ENCODE measurements at places on chromosomes 16 and 17. TPM values are rescaled to one million over a fixed set of nuclear protein-coding genes. Genes with fewer than 3 reads are reported as not detected.

DNA sequence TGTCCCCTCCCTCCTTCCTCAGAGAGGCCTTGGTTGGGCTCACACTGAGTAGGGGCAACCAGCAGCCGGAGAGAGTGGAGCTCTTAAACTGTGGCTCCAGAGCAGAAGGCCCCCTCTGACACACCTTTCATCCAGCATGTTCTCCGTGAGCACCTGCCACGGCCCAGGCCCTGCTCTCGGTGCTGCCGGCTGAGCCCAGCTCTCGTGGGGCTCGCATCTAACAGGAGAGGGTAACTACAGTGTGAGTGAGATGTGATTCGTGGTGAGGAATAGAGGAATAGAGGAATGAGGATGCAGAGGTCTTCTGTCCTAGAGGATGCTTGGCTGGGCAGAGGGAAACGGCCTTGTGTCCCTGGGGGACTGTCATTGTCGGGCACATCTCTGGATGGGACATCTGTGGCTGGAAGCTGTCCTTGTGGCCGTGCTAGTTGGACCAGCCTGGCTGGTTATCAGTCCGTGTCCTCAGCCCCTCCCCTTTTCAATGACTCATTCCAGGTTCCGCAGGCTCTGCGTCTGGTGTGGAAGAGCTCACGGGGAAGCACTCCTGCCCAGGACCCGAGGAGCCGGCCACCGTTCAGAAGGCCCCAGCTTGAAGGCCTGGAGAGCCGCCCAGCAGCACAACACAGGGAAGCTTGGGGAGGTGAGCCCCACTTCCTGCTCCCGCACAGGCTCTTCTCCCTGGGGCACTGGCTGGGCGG is 11.9 kb upstream of the DNASE1 start:
- H3K36me3 ChIP-seq = peaks cover 2% of the 10 kb centered on the region
- DNase-seq = no peak
- H3K27me3 ChIP-seq = no peaks in the 10 kb centered on the region
- no peak overlapping the region for H3K27ac ChIP-seq
- peaks cover 9% of the 10 kb centered on the region for H3K4me1 ChIP-seq
- no peak overlapping the region for H3K4me3 ChIP-seq

- no peaks in the 10 kb centered on the region for H3K36me3 ChIP-seq
- H3K27me3 ChIP-seq = no peaks in the 10 kb centered on the region
- H3K4me1 ChIP-seq = no peaks in the 10 kb centered on the region
- H3K27ac ChIP-seq = no peak overlapping the region
- DNase-seq = no peak
These were observed 484.9 kb downstream of the WWOX start for GRCh38 chr16:78584213-78584860.

Gene ABCC6
- not detected for total RNA-seq

GRCh38 chr17:76645481-76645880 is 1.9 kb upstream of the ST6GALNAC1 start:
- peaks cover 3% of the 10 kb centered on the region for H3K36me3 ChIP-seq
- peaks cover 3% of the 10 kb centered on the region for H3K27me3 ChIP-seq
- DNase-seq = no peak
- no peak overlapping the region for H3K27ac ChIP-seq
- no peak overlapping the region for H3K4me3 ChIP-seq

- H3K4me3 ChIP-seq = no peak overlapping the region
- no peak for DNase-seq
- H3K4me1 ChIP-seq = no peaks in the 10 kb centered on the region
- no peaks in the 10 kb centered on the region for H3K27me3 ChIP-seq
- no peak overlapping the region for H3K27ac ChIP-seq
These were observed 606.3 kb upstream of the CDH11 start for GRCh38 chr16:65728167-65728566.

DNA sequence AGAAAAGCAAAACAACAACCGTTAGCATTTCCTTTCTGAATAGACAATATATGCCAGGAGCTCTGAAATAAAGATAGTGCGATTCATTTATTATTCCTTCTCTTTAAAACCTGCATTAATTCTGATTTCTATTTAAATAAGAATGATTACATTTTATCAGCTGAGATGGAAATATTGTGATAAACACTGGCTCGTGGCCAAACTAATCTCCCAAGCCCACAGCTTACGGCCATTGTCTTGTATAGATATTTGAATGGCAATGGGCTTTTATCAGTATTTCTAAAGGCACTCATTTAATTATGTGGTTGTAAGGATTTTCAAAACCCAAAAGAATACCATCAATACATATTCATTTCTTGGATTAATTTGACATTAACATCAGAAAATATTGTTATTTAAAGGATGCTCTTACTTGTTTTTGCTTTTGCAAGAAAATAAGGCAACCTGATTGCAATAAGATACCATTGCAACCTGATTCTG is 123.7 kb upstream of the IRX5 start:
- H3K27me3 ChIP-seq = no peaks in the 10 kb centered on the region
- no peak for DNase-seq
- H3K36me3 ChIP-seq = no peaks in the 10 kb centered on the region
- no peak overlapping the region for H3K27ac ChIP-seq
- no peak overlapping the region for H3K4me3 ChIP-seq

Gene ADAT1
- 39.9 TPM for total RNA-seq

DNA sequence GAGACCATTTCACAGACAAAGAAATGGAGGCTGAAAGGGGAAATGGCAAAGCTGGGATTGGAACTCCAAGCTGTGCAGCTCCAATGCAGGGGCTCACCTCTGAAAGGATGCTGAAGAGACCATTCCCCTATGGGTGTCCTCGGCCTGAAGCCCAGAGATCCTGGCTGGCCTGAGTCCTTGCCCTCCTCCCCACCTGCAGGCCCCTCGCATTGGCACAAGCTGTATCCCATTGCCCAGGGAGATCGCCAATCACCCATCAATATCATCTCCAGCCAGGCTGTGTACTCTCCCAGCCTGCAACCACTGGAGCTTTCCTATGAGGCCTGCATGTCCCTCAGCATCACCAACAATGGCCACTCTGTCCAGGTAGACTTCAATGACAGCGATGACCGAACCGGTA is 2.6 kb downstream of the CA7 start:
- no peak for DNase-seq
- no peaks in the 10 kb centered on the region for H3K36me3 ChIP-seq
- no peak overlapping the region for H3K27ac ChIP-seq
- H3K27me3 ChIP-seq = peaks cover 32% of the 10 kb centered on the region
- peaks cover 13% of the 10 kb centered on the region for H3K4me1 ChIP-seq

- DNase-seq = no peak
- peak overlapping the region; percentile 55 for H3K4me3 ChIP-seq
- H3K27ac ChIP-seq = no peak overlapping the region
- H3K27me3 ChIP-seq = no peaks in the 10 kb centered on the region
- peaks cover 36% of the 10 kb centered on the region for H3K4me1 ChIP-seq
These were observed 2.2 kb downstream of the LMF1 start for GRCh38 chr16:968620-969019.

- peaks cover 2% of the 10 kb centered on the region for H3K4me1 ChIP-seq
- DNase-seq = no peak
- no peak overlapping the region for H3K4me3 ChIP-seq
- H3K27ac ChIP-seq = peak overlapping the region; percentile 52
- no peaks in the 10 kb centered on the region for H3K27me3 ChIP-seq
These were observed 12.6 kb downstream of the CDH15 start for GRCh38 chr16:89183975-89184676.

- peaks cover 71% of the 10 kb centered on the region for H3K4me1 ChIP-seq
- H3K4me3 ChIP-seq = no peak overlapping the region
- peak; percentile 83 for DNase-seq
- peak overlapping the region; percentile 52 for H3K27ac ChIP-seq
- H3K27me3 ChIP-seq = peaks cover 4% of the 10 kb centered on the region
These were observed 42.7 kb downstream of the DYNLRB2 start for GRCh38 chr16:80583466-80583865.

- H3K4me1 ChIP-seq = peaks cover 21% of the 10 kb centered on the region
- DNase-seq = no peak
- H3K4me3 ChIP-seq = no peak overlapping the region
These were observed 8.4 kb downstream of the ZNF319 start for GRCh38 chr16:57992084-57992483.

DNA sequence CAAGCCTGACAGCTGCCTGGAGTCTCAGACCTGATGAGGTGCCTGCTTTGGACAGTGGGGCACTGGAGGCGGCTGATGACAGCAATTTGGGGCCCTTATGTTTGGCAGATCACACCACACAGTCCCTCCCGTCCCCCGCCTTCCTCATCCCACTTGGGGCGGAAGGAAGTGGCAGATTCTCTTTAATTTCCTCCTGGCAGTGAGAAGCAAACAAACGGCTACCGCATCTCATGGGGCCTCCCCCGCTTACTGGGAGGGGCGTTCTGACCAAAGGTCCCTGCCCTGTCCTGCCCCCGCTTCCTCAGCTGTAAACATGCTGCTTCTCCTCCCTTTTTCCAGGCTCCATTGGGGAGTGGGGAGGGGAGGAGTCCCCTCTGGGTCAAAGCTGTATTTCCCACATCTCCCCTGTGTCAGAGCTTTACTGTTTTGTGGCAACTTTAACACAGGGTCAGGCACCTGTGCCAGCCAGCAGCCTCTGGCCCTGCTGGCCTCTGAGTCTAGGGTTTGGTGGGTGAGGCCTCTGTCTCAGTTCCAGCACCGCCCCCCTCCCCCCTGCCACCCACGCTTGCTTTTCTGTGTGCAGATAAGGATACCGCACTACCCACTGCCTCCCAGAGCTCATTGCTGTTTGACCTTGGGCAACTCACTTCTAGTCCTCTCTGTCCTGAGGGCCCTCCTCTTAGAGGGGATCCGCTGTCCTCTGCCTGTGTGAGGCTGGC is 5.4 kb upstream of the NFATC3 start:
- H3K4me3 ChIP-seq = peak overlapping the region; percentile 52
- peaks cover 30% of the 10 kb centered on the region for H3K36me3 ChIP-seq
- peaks cover 79% of the 10 kb centered on the region for H3K4me1 ChIP-seq
- peak; percentile 90 for DNase-seq

DNA sequence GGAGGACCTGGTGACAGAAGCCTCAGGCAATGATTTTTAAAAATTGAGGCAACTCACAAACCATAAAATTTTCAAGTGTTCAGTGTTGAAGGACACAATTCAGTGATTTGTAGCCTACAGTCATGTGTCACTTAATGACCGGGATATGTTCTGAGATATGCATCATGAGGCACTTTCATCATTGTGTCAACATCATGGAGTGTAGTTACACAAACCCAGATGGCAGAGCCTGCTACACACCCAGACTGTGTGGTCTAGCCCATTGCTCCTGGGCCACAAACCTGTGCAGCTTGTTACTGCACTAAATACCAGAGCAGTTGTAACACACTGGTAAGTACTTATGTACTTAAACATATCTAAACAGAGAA is 1.6 kb downstream of the PRSS41 start:
- no peak for DNase-seq
- no peaks in the 10 kb centered on the region for H3K36me3 ChIP-seq
- no peak overlapping the region for H3K27ac ChIP-seq

- no peak overlapping the region for H3K27ac ChIP-seq
- peaks cover under 1% of the 10 kb centered on the region for H3K27me3 ChIP-seq
- H3K4me1 ChIP-seq = peaks cover 3% of the 10 kb centered on the region
- no peaks in the 10 kb centered on the region for H3K36me3 ChIP-seq
- peak; percentile 34 for DNase-seq
These were observed 71.5 kb downstream of the GAS7 start for GRCh38 chr17:10126616-10127501.

Gene FAM171A2
- total RNA-seq = 0.21 TPM

- H3K27me3 ChIP-seq = no peaks in the 10 kb centered on the region
- no peak overlapping the region for H3K4me3 ChIP-seq
- no peak overlapping the region for H3K27ac ChIP-seq
- no peaks in the 10 kb centered on the region for H3K4me1 ChIP-seq
- no peak for DNase-seq
- H3K36me3 ChIP-seq = no peaks in the 10 kb centered on the region
These were observed 49.4 kb upstream of the GAS7 start for GRCh38 chr17:10247810-10248209.

Gene SGCA
- not detected for total RNA-seq

- H3K27ac ChIP-seq = peak overlapping the region; percentile 79
- H3K27me3 ChIP-seq = no peaks in the 10 kb centered on the region
- H3K4me1 ChIP-seq = peaks cover 71% of the 10 kb centered on the region
- DNase-seq = no peak
These were observed 10.0 kb downstream of the FAM117A start for GRCh38 chr17:49753959-49754391.

Gene KRT25
- not detected for total RNA-seq

- no peak overlapping the region for H3K27ac ChIP-seq
- no peak overlapping the region for H3K4me3 ChIP-seq
- no peaks in the 10 kb centered on the region for H3K27me3 ChIP-seq
- peaks cover 6% of the 10 kb centered on the region for H3K36me3 ChIP-seq
These were observed 27.1 kb upstream of the CHMP6 start for GRCh38 chr17:80964544-80964856.

GRCh38 chr16:88655053-88655732 is 4.3 kb upstream of the CYBA start:
- H3K4me1 ChIP-seq = peaks cover 7% of the 10 kb centered on the region
- no peaks in the 10 kb centered on the region for H3K27me3 ChIP-seq
- H3K4me3 ChIP-seq = no peak overlapping the region
- peaks cover 13% of the 10 kb centered on the region for H3K36me3 ChIP-seq
- DNase-seq = no peak

DNA sequence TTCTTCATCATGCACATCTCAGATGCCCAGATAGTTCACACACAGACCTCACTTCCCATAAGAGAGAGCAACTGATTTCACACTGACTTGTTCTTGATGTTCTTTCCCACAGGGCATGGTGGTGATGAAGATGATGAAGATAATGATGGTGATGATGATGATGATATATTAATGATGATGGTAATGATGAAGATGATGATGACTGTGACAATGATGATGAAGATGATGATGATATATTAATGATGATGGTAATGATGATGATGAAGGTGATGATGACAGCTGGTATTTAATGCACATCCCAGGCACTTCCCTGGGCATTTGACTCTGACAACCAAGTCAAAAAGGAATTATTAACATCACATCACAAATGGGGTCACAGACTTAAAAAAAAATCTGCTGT is 225.2 kb downstream of the MAF start:
- no peak overlapping the region for H3K27ac ChIP-seq
- peaks cover 28% of the 10 kb centered on the region for H3K4me1 ChIP-seq
- DNase-seq = no peak
- no peak overlapping the region for H3K4me3 ChIP-seq
- peaks cover 12% of the 10 kb centered on the region for H3K36me3 ChIP-seq
- H3K27me3 ChIP-seq = no peaks in the 10 kb centered on the region

Gene MFAP4
- not detected for total RNA-seq

- no peak overlapping the region for H3K4me3 ChIP-seq
- H3K36me3 ChIP-seq = peaks cover 22% of the 10 kb centered on the region
- H3K27ac ChIP-seq = no peak overlapping the region
These were observed 26.9 kb upstream of the CDH15 start for GRCh38 chr16:89144681-89145080.

- no peak overlapping the region for H3K4me3 ChIP-seq
- H3K27me3 ChIP-seq = no peaks in the 10 kb centered on the region
These were observed 331.8 kb upstream of the CDH11 start for GRCh38 chr16:65453646-65454045.

- no peaks in the 10 kb centered on the region for H3K4me1 ChIP-seq
- no peak for DNase-seq
- no peaks in the 10 kb centered on the region for H3K27me3 ChIP-seq
- no peak overlapping the region for H3K27ac ChIP-seq
These were observed 13.8 kb upstream of the AATK start for GRCh38 chr17:81179861-81180260.

Gene PRAC2
- not detected for total RNA-seq

- peak overlapping the region; percentile 86 for H3K4me3 ChIP-seq
- peak; percentile 71 for DNase-seq
- no peaks in the 10 kb centered on the region for H3K27me3 ChIP-seq
- peaks cover 3% of the 10 kb centered on the region for H3K36me3 ChIP-seq
- peaks cover 62% of the 10 kb centered on the region for H3K4me1 ChIP-seq
These were observed 887 bp downstream of the ZBTB4 start for GRCh38 chr17:7478276-7479212.

GRCh38 chr17:79029327-79030009 is 5.5 kb downstream of the C1QTNF1 start:
- H3K4me1 ChIP-seq = peaks cover 3% of the 10 kb centered on the region
- no peaks in the 10 kb centered on the region for H3K36me3 ChIP-seq
- peaks cover 26% of the 10 kb centered on the region for H3K27me3 ChIP-seq
- no peak for DNase-seq
- H3K27ac ChIP-seq = no peak overlapping the region
- no peak overlapping the region for H3K4me3 ChIP-seq
